Stimulated activated naive CD4-positive, alpha-beta T cell (primary cell): ENCODE measurements at places on chromosomes 2 and 18.

- DNase-seq, result no peak
These were observed 129.0 kb downstream of the SOCS6 start for GRCh38 chr18:70417847-70418246.

DNA sequence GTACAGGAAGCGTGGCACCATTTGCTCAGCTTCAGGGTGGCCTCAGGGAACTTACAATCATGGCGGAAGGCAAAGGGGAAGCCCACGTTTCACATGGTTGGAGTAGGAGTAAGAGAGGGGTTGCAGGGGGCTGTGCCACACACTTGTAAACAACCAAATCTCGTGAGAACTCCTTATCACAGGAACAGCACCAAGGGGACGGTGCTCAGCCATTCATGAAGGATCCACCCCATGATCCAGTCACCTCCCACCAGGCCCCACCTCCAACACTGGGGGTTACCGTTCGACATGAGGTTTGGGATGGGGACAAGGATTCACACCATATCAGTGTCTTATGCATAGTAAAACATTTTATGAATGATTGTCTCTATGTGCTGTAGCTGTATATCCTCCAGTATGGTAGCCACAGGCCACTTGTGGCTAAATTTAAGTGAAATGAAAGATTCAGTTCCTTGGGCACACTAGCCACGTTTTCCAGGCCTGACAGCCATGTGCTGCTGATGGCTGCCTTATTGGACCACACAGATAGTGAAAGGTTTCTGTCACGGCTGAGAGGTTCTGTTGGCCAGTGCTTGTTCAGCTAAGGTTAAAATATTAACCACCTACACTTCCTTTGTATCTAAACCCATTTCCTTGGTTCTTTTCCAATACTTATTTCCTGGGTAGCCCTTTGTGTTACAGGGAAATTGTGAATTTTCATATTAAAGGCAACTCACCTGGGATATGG, 77.3 kb downstream of the AGAP1 start:
- DNase-seq, result no peak

GRCh38 chr2:239676716-239677452, 276.1 kb upstream of the HDAC4 start:
- DNase-seq, result no peak

DNA sequence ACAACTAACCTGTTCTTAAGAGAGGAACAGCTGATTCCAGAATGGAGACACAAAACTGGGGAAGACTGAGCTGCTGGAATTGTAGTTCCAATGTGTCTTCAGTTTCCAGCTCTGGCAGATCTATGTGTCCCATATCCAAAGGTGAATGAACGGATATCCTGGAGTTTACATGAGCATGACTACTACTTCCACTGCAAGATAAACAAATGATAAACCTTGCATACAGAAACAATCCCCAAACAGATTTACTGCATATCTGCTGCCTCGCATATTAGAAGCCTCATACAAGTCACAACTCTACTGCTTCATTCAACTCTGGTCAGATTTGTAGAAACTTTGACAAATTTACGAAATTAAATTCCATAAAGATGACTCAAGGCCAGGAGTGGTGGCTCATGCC, 15.0 kb downstream of the RTTN start:
- DNase-seq, result no peak

DNA sequence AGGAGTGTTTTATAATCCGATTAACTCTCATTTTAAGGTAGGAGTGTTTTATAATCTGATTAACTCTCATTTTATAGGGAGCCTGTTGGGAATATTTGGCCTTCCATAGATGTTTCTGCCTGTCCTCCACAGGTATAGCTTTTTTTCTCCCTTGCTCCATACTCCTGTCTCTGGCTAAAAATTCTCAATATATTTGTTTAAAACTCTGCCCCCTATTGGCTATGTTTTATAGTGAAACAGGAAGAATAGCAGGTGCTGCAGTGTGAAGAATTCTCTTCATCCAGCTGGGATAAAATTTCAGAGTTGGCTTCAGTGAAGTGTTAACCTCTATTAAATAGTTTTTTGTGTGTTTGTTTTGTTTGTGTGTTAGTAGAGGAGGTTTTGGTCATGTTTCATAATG, 1046.0 kb upstream of the TMEFF2 start:
- no peak for DNase-seq

DNA sequence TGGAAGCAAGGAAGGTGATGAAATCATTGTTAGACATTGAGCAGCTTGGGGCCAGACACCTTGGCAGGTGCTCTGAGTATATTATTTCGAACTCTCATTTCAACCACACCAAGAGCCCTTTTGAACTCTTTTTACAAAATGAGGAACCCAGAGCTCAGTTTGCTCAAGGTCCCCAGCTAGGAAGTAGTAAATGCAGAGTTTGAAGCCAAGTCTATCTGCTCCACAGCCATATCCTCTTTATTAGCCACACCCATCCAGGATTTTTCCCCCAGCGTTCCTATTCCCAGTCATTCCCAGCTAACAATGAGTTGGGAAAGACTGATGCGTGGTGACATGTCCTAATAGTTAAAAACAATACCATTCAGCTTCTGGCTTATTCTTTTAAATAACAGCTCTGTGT, 40.2 kb downstream of the SEMA4F start:
- DNase-seq, result no peak

GRCh38 chr2:2456721-2457120, 125.6 kb upstream of the MYT1L start:
- DNase-seq, result no peak

DNA sequence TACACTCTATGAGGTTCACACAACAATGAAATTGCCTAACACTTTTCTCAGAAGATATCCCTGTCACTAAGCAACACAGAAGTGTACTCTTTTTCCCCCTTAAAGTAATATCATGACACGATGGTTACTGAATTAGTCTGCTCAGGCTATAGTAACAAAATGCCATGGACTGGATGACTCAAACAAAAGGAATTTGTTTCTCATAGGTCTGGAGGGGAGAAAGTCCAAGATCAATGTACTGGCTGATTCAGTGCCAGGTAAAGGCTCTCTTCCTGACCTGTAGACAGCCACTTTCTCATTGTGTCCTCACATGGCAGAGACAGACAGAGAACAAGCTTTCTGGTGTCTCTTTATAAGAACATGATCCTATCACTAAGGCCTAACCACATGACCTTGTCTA, 211.9 kb downstream of the RBM43 start:
- no peak for DNase-seq

DNA sequence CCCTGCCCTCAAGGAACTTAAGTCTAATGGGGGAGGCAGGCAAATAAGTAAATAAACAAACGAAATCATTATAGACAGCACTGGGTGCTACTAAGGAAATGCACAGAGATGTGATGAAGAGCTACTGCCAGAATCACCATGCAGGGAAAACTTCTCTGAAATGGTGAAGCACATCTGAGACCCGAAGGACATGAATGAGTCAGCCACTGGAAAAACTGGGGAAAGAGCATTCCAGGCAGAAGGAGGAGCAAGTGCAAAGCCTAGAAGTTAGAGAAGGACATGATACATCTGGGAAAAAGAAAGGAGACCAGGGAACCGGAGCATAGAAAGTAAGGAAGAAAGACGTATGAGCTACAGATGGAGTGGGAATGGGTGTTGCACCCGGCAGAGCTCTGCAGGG, 56.8 kb downstream of the TGFA start:
- DNase-seq, result no peak

- DNase-seq, result no peak
These were observed 87.8 kb upstream of the BCL2L11 start for GRCh38 chr2:111032721-111033429.

DNA sequence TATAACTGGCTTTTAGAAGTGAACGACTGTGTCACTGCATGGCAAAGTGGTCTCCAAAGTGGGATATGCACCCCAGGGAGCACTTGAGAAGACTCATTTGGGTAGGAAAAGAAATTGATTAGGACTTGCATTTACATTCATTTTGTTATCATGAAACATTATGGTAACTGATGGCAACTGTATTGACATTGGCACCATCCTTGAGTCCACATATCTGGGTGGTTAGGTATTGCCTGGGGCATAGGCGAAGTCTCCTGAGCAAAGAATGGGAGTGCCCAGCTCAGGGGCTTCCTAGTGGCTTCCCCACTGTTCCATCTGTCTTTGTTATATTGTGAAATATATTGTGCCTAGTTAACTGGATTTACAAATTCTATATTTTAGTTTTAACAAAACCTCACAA, 29.2 kb downstream of the SPATS2L start:
- no peak for DNase-seq
